ENCODE measurements at places on chromosomes 16 and 17.

- DNase-seq: no peak
Observed at GRCh38 chr17:73371836-73372235, 60.0 kb upstream of the CDC42EP4 start.

DNA sequence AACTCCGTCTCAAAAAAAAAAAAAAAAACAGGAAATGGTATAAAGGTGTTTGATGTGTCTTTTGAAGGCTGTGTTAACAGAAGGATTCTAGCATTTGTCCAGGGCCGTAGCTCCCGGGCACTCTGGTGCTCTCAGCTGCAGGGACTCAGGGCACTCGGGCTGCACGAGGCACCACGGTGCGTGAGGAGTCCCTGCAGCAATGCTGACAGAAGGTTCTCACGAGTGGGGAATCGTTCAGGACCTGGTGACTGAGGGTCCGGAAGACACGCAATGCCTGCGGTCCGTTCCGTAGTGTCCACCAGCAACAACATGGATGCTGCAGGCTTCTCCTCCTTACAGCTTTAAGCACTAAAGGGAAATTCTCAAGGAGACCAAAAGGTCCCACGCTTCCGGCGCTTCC is 12.6 kb upstream of the FAAP100 start:
- DNase-seq: no peak

- DNase-seq: no peak
Observed at GRCh38 chr16:81938326-81939163, 72.7 kb downstream of the SDR42E1 start.

GRCh38 chr16:71628810-71629209 is 2.8 kb downstream of the MARVELD3 start:
- DNase-seq: no peak

DNA sequence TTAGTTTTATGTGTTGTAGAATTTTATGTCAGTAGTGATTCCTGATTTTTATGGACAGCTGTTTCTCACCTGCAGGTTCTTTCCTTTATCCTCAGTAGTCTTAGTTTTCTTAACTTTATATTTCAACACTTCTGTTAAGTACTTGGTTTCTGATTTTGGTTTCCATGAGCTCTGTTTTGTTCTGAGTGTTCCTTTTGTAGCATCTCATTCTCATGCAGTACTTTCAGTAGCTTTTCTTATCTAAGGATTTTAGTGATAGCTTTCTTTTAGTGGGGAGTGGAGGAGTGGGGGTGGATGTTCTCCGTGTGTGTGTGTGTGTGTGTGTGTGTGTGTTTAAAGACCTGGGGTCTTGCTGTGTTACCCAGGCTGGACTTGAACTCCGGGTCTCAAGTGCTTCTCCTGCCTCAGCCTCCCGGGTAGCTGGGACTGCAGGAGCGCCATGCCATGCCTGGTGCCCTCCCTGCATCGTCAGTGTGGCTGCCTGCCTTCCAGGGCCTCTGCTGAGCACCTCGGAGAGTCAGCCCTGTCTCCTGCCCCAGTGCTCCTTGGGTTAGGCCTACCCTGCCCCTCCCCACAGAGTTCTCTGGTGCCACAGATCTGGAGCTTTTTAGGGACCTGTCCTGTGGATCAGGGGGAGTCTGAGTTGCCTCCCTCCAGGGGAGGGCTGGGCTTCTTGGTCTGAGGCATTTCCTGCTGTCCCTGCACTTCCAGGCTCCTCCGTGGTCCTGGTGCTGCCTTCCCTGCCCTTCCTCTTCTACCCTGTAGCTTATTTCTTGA is 4.3 kb upstream of the ZNF750 start:
- DNase-seq: no peak

GRCh38 chr16:2364638-2365210 is 24.2 kb upstream of the ABCA3 start:
- no peak for DNase-seq

DNA sequence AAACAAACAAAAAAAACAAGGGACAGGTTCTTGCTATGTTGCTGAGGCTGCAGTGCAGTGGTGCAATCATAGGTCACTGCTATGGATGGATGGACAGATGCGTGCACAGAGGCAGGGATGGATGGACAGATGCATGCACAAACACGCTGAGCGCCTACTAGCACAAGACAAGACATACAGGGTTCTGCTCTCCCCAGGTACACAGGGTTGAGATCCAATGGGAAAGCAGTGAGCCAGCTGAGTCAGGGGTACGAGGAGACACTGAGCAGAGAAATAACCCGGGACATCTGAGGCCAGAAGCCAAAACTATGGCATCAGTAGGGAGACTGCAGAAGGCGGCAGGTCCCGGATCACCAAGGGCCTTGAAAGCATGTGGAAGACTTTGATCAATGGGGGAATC is 6.2 kb downstream of the IL32 start:
- no peak for DNase-seq

- no peak for DNase-seq
Observed at GRCh38 chr17:30274887-30275286, 16.9 kb downstream of the BLMH start.

- DNase-seq: no peak
Observed at GRCh38 chr17:36722121-36722902, 120.9 kb downstream of the MRM1 start.

DNA sequence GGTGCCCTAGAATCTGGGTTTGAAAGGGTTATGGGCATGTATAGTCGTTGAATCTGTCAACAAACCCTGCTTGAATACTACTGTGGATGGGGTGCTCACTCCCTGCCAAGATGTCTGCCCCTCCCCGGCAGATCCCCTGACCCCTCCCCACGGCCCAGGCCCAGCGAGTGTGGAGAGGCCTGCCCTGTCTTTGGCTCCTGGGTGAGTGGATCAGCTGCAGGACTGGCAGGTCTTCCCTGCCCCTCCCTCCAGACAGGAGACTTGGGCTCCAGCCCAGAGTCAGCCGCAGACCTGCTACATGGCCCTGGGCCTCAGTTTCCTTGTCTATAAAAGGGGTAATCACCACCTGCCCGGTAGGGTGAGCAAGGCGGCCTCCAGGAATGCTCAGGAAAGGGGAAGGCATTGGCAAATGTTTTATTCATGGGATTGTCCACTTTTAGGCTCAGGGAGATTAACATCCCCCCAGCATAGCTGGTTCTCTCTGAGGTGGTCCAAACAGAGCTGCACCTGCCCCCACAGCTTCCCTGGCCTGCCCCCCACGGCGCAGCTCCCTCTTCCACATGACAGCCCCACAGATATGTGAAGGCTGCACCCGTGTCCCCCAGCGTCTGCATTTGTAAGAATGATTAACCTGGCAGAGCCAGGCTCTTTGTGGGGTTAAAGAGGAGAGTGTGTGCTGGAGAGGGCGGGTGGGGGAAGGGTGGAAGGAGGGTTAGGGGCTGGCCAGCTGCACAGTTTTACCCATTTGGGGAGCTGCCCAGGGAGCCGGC is 18.5 kb upstream of the SPNS2 start:
- no peak for DNase-seq

GRCh38 chr17:63760771-63761539 is 12.4 kb downstream of the CCDC47 start:
- no peak for DNase-seq

- no peak for DNase-seq
Observed at GRCh38 chr16:4612977-4613635, 1.6 kb downstream of the UBALD1 start.

GRCh38 chr17:43463241-43463640 is 20.5 kb upstream of the DHX8 start:
- DNase-seq: no peak

DNA sequence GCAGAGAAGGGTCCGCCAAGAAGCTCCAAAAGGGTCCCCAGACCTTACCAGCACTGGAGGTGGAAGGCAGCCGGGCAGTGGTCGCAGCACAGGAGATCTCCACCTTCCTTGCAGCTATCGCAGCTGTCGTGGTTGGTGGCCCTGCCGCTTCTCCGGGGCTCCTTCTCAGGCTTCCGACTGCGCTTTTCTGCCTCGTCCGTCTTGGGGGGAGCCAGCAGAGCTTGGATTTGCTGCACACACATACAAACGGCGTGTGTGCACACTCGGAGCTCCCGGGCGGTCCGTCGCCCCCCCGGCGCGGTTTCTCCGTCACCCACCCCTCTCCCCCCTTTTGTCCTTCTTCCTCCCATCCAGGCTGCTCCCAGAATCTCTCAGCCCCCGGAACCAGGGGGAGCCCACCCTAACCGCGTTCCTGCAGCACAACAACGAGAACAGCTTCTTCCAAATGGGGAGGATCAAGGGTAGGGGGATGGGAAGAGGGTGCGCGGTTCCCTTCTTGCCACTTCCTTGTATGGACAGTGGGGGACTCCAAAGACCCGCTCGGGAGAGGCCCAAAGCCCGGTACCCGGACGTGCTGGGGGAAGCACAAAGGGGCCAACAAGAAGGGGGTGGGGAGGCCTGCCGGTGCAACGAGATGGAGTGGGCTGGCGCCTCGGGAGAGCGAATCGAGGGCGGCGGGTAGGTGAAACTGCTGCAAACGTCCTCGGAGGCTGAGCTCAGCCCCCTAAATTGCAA is 1.1 kb downstream of the PHF12 start:
- no peak for DNase-seq

GRCh38 chr16:55043499-55043898 is 112.8 kb downstream of the IRX5 start:
- DNase-seq: no peak

GRCh38 chr16:24188021-24188542 is 68.1 kb upstream of the CACNG3 start:
- no peak for DNase-seq

GRCh38 chr16:77564791-77565390 is 130.1 kb upstream of the ADAMTS18 start:
- DNase-seq: no peak

- DNase-seq: peak; percentile 30
Observed at GRCh38 chr16:16073891-16074881, 124.8 kb downstream of the ABCC1 start.
